ENCODE measurements at places on chromosomes 4 and X. TPM values are rescaled to one million over a fixed set of nuclear protein-coding genes. Genes with fewer than 3 reads are reported as not detected.

The MAMLD1 gene
- total RNA-seq: 6.1 TPM

The PCDH11X gene
- total RNA-seq: not detected

The VCX3B gene
- not detected for total RNA-seq

The RAB33A gene
- 10.6 TPM for total RNA-seq

The DMRTC1 gene
- not detected for total RNA-seq

The NEXMIF gene
- 0.54 TPM for total RNA-seq

The SPANXC gene
- total RNA-seq: not detected

The DGKK gene
- total RNA-seq: not detected

The TDO2 gene
- not detected for total RNA-seq

The RAB39B gene
- 8.1 TPM for total RNA-seq

DNA sequence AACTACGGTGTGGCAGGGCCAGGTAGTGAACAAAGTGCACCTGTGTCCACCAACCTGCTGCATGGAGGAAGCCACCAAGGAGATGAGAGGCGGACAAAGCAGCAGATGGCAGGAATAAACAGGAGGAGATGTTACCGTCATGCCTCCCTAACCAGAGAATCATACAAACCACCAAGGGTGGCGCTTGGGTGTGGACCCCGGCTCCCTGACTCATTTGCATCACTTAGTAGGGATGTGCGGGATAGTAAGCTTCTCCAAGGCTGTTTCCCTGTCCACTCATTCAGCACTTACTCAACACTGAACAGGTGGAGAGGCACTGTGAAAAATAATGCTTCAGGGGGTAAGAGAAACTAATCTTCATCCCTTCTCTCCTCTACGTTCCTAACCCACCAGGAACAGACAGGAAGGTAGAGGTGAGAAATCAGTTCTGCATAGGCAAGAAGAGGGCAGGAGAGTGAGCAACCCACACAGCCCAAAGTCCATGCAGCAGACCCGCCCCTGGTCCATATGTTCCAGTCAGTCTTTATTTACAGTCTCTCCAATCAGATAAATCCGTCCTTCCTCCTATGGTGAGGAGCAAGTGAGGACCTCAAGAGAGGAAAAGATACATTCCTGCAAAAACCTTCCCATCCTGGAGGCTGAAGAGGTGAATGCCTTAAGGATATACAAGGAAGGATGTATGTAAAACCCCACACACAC is 34.0 kb downstream of the QDPR start:
- no peak for DNase-seq

GRCh38 chr4:42708625-42709024 is 51.7 kb upstream of the ATP8A1 start:
- no peak for DNase-seq

DNA sequence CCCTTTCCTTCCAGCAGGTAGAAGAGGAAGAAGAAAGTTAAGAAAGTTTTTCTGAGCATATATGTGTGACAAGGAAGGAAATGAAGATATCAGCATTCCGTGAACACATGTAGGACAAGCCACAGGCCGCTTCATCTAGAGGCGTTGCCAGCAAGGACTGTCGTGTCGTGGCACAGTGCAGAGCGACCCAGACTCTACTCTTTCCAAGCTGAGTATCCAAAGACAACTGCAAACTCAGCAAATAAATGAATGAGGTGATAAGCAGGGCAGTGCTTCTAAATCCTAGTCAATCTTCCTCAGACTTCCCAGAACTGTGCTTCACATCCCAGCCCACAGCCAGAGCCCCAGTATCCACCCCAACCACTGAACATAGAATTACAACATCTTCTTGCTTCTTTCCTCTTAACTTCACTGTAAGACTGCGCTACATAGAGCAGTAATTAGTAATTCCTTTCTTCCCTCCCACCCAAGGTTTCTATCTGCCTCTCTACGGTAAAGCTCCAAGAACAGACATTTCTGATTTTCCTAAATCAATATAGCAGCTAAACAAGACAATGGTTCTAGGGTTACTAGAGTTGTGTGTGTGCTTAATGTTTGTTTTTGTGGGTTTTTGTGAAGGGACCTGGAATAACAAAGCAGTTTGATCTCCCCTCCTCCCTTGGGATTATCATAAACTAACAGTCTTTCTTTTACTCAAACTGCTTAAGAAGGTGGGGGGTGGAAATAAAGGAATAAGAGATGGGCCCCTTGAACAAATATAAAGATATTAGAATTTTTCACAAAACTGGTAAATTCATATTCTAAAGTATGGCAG is 71.6 kb downstream of the PAPSS1 start:
- DNase-seq: no peak

- no peak for DNase-seq
Observed at GRCh38 chr4:141802333-141802732, 165.9 kb downstream of the IL15 start.

DNA sequence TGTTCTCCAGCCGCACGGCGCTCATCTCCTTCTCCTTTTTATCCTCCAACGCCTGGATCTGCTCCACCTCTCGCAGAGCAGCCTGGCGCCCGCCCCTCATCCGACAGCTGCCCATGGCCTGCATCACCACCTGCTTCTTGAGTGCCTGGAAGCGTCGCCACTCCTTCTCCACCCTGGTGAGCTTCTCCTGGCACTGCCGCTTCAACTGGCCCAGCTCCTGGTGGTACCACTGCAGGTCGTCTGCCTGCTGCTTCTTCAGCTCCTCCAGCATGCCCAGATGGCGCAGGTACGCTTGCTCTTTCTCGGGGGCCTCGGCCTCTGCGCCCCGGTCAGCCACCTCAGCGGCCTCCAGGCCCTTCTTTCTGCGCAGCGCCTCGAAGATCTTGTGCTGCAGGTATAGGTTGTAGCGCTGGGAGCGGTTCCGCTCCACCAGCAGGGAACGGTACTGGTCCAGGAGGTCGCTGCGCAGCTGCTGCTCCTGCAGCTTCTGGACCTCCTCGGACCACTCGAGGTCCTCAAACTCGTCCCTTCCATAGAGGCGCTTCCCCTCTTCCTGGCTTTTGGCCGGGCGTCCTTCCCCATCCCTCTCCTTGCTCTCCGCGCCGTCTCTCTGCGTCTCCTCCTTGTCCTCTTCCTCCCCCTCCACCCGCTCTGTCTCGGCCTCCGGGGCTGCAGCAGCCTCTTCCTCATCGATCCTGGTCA is 1.2 kb upstream of the TADA2B start:
- DNase-seq: no peak

DNA sequence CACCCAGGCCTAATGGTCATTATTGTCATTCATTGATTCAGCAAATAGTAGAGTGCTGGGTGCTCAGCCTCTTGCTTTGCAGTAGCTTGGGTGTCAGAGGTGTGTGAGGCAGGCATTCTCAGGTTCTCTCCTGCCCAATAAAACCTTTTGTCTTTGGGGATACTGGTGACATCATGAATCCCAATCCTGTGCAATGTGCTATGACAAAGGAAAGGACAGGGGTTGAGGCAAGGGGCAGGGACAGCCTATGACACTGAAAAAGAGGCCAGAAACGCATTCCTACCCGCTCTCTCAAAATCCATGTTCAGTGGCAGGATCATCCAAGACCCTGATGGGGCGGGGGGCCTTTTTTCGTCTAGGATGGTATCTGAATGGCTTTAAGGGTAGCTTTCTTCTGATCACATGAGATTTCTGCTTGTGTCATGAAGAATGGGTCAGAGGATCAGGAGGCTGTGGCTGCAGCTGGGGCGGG is 1.5 kb upstream of the FAM193A start:
- no peak for DNase-seq

DNA sequence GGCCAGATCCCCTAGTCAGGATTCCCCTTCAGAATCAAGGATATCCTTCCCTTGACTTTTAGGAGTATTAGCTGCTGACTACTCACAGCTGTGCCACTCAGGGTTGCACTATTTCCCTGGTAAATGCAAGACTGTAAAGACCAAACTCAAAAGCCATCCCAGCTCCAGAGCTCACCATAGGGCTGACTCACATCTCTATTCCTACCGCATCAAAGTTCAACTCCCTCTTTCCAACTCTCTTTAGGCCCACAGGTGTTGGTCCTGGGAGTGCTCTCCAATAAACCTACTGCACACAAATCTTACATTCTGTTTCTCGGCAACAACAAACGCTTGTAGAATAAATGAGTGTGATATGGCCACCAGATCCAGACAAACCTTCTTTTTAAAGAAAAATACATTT is 109.6 kb downstream of the PPP3CA start:
- DNase-seq: no peak

GRCh38 chr4:2934813-2935761 is 28.1 kb downstream of the NOP14 start:
- peak; percentile 98 for DNase-seq

DNA sequence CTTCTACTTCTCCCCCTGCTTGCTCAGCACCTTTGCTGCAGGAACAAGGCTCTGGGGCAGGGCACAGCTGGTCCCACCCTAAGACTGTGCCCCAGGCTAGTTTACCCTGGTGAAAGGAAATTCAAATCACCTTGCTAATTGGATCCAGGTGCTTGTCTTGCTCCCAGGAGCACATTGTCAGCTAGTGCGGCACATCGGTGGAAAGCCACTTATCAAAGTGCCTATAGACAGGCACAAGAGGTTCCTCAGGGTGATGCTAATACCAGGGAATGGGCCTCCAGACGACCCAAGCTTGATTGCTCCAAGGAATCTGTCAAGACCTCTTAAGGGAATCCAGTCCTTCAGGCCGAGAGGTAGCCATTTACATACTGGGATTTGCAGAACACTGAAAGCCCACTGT is 64.5 kb upstream of the PRPS1 start:
- DNase-seq: no peak

- no peak for DNase-seq
Observed at GRCh38 chr4:171651071-171651470, 162.1 kb upstream of the GALNTL6 start.

DNA sequence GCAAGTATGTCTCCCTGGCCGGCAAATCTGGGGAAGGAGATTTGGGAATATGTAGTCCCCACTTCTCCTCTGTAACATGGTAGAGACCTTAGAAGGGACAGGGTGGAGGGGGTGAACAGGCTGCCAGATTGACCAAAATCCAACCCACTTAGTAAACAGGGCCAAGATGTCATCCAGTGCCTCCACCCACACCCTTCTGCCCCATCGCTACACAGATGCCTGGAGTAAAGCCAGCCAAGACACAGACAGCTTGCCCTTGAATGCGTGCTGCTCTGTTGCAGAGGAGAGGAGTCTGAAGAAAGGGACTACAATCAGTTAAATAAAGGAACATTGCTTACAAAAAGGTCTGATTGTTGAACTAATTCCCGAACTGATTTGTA is 160.1 kb upstream of the LDB2 start:
- DNase-seq: no peak

GRCh38 chrX:3962511-3963311 is 249.3 kb upstream of the PRKX start:
- DNase-seq: no peak

DNA sequence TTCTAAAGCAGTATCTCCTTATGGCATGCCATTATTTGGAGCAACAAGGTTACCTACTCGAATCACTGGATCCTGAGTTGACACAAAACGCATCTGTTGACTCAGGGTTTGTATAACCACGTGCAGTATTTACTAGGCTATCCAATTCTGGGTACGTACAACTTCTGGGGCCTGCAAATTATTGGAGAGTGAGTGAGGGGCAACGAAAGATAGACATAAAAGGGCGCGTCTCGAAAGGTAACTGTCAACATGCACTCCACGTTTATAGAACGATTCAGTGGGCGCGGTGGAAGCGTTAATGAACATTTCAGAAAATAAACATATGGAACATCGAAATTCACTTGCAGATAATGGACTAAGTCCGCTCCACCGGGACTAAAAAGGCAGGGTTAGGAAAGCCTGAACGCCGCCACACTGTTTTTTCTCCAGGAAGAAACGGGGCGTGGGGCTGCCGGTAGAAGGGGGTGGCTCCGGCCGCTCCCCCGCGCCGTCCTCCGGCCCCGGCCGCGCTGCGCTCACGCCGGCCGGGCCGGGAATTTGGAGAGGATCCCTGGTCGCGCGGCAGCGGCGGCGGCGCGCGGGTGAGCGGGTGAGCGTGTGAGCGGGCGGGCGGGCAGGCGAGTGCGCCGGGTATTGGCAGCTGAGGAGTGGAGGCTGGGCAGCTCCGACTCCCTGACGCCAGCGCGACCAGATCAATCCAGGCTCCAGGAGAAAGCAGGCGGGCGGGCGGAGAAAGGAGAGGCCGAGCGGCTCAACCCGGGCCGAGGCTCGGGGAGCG is at the start of gene SMAD1:
TSS of gene SMAD1 (plus strand) at position 690 of the 778 bp plus-strand sequence. CDS start 32,761 bp downstream, outside the sequence.
- peak; percentile 15 for DNase-seq

- DNase-seq: no peak
Observed at GRCh38 chrX:9619581-9619980, 146.1 kb downstream of the GPR143 start.

GRCh38 chrX:106284431-106285025 is 116.4 kb downstream of the PWWP3B start:
- DNase-seq: no peak

- DNase-seq: no peak
Observed at GRCh38 chr4:10753856-10754402, 69.4 kb upstream of the CLNK start.

GRCh38 chr4:140256941-140257340 is 103.0 kb upstream of the MAML3 start:
- no peak for DNase-seq

- DNase-seq: no peak
Observed at GRCh38 chr4:159946983-159947615, 844.2 kb downstream of the RAPGEF2 start.

- DNase-seq: peak; percentile 51
Observed at GRCh38 chr4:602559-602942, 22.8 kb upstream of the PDE6B start.

DNA sequence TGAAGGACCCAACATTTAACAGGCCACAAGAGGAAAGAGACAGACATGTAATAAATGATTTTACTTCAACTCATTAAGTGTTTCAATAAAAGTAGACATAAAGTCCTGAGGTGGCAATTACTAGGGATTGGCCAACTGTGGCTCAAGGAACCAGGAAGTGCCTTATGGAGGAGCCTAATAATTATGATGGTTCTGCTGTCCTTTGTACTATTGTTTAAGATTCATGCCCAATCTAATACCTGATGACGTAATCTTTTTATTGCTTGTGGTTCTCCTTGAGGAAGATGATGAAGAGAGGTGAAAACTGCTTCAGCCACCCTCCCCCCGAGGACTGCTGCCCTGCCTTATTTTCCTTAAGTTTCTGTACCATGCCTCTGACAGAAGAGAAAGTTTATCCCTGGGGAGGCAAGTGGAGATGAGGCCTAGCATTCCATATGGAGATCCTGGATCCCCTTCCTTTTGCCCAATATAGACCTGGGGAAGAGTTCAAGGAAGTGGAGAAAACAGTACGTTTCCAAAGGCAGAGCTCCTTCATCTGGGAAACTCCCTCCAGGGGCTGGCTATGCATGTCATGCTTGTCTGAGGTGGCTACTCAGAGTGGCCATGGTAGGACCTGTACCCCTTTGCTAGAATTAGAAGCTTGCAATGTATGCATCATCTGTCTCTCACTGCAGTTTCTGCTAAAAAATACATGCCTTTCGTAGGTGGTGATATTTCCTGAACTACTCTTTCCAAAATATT is 56.8 kb upstream of the FAT1 start:
- no peak for DNase-seq

- DNase-seq: no peak
Observed at GRCh38 chrX:31590581-31591114, 518.8 kb upstream of the FTHL17 start.

DNA sequence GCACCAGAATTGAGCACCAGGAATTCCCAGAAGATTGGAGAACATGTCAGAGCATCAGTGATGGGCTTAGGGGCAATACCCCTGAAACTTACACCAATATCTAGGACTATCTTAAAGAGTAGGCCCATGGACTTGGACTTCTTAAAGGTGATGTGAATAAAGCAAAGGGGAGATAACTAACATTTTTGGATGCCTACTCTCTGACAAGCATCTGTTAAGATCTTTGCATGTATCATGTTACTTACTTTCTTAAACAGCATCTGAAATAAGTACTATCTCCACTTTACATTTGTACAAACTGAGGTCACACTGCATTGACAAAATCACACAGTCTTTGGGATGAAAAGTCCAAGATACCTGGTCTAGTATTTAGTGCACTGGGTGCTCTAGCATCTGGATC is 258.6 kb upstream of the ARSJ start:
- no peak for DNase-seq

Data from activated T-cell treated with anti-CD3 and anti-CD28 coated beads, Interleukin-2, amount 50 U/mL, for 4 hours (primary cell).